ENCODE measurements at places on chromosomes 2 and 18. TPM values are rescaled to one million over a fixed set of nuclear protein-coding genes. Genes with fewer than 3 reads are reported as not detected.

Gene MYL1
- total RNA-seq, result not detected

Gene PMAIP1
- 97.2 TPM for total RNA-seq

Gene ALLC
- not detected for total RNA-seq

Gene COL5A2
- total RNA-seq, result 0.50 TPM

- DNase-seq, result no peak
These were observed 14.8 kb upstream of the DTNA start for GRCh38 chr18:34695310-34695709.

- no peak for DNase-seq
These were observed 114.6 kb upstream of the THUMPD2 start for GRCh38 chr2:39893616-39894015.

DNA sequence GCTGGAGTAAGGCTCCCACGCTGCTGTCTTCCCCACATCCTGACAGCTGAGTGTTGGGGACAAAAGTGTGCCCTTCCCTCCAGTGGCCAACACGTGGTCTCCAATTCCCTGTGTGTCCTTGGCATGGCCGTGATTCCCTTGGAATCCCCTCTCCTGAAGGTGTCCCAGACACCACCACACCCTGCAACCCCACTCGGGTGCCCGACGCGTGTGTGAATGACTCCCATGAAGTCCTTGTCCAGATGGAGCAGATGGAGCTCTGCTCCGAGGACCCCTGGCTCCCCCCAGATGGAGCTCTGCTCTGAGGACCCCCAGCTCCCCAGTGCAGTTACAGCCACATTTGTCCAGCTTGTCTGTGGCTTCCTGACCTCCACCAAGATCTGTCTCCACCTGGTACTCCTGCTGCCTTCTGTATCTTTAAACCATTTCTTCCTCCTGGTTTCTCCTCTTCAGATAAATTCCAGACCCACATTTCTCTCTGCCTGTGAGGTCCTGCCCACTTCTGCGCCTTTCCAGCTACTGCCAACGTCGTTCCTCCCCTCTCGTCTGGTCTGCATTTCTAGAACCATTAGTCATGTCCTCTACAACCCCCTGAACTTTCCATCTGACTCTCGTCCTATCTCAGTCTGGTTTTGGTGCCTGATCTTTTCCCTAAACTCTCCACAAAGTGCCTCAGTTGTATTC is 86.8 kb upstream of the PXDN start:
- DNase-seq, result no peak

GRCh38 chr2:72924353-72925240 is 7.3 kb downstream of the EMX1 start:
- peak; percentile 38 for DNase-seq

DNA sequence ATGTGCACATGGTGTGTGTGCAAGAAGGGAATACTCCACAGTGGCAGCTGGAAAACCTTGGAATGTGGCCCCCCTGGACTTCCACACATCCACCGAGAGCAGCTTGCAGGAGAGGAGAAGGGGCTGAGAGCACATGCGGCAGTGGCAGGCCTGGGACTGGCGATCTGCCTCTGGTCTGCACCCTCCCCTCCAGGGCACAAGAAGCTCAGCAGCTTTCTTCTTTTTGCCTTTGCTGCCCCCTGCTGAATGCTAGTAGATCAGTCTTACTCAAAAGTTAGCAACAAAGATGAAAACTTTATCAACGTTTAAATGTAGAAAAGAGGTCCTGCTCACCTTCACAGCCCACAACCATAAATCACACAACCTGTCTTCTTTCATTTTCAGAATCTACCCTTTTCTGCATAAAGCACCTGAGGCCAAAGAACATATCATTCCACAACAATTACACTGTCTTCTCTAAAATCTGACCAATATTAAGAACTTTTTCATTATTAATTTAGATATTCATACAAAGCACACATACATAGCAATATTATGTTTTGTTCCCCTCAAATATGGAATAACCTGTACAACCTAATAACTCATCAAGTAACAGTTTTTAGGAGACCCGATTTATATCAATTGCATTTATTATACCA is 34.6 kb downstream of the TGFBRAP1 start:
- peak; percentile 63 for DNase-seq

GRCh38 chr2:98465456-98466226 is 21.0 kb downstream of the INPP4A start:
- peak; percentile 78 for DNase-seq

DNA sequence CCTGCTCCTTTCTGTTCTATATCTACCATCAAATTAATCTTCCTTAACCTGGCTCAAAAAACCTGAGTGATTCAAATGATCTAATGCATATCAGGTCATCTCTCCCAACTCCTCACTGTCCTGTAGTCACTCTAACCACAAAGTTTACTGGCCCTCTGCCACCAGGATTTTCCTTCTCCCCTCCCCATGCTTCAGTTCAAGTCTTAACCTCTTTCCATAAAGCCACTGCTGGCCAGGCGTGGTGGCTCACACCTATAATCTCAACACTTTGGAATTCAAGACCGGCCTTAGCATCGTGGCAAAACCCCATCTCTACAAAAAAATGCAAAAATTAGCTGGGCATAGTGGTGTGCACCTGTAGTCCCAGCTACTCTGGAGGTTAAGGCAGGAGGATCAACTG is 7.5 kb upstream of the SP3 start:
- no peak for DNase-seq

DNA sequence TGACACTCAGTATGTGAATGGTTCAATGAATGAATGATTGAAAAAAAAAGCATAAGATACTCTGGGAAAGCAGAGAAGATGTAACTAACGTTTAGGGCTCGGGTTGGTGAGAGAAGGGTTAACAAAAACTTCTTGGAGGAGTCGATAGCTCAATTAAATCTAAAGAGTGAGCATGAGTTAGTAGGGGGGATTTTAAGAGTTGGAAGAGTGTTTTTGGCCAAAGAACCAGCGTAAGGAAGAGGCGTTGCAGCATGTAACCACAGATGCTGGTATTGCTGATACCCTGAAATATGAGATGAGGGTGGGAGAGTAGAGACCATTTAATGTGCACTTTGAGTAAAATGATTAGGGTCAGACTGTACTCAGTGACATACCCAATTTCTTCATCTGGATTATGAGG is 14.5 kb downstream of the ARHGAP28 start:
- no peak for DNase-seq
